ENCODE measurements at places on chromosomes 2 and 18.

- no peak for DNase-seq
Observed at GRCh38 chr2:236670235-236670620, 100.6 kb downstream of the ACKR3 start.

GRCh38 chr2:96869281-96869821 is 529 bp downstream of the SEMA4C start:
- no peak for DNase-seq

DNA sequence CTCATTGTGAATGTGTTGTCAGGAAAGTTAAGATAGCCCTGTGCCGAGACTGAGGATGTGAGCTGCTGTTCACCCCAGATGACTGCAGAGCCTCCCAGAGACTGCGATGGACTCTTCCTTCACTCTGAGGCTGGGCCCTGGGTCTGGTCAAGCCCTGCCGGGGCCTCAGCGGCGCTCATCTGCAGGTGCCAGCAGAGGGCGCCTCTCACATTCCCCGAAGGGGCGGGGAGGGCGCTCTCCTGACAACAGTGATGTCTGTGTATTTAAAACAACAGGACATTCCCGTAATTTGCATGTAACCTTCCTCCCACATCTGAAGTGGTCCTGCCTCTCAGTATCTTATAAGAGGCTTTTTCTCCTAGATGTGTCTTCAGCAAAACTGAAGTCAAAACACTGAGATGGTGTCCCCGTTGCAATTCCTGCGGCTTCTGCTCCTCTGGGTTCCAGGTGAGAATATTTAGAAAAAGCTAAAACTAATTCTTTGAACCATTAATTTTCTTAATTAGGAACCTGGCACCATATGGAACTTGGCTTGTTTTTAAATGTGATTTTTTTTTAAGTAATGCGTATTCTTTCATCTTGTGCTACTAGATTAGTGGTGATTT is 1377.9 kb downstream of the RPIA start:
- no peak for DNase-seq

DNA sequence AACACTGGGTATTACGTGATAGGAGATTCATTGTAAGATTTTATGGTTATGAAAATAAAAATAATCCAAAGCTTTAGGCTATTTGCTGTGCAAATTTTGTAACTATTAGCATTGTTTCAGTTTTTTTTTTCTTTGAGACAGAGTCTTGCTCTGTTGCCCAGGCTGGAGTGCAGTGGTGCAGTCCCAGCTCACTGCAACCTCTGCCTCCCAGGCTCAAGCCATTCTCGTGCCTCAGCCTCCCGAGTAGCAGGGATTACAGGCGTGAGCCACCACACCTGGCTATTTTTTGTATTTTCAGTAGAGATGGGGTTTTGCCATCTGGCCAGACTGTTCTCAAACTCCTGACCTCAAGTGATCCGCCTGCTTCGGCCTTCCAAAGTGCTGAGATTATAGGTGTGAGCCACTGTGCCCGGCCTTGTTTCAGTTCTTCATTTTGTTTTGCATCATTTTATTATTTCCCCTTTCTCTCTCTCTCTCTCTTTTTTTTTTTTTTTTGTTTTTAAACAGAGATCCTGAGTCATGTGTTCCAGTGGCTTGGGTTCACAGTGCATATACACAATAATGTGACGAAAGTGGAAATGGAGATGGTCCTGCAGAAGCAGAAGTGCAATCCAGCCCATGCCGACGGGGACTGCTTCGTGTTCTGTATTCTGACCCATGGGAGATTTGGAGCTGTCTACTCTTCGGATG is 25.8 kb downstream of the CASP10 start:
- no peak for DNase-seq

DNA sequence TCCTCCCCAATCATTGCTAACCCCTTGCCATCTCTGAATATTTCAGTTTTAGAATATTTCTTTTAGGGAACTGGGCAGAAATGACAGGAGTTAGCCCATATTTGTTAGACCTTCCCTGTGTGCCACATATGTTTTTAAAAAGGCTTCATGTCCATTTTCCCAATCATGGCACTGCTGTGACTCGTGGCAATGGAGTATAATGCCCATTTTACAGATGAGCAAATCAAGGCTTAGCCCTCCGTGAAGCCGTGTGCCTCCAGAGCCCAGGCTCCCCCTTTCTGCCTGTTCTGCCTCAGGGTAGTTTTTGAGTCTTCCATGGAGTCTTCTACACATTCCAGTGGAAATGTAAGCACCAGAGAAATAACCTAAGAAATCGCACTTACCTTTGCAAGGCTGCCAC is 130.1 kb downstream of the KCTD1 start:
- DNase-seq = no peak

DNA sequence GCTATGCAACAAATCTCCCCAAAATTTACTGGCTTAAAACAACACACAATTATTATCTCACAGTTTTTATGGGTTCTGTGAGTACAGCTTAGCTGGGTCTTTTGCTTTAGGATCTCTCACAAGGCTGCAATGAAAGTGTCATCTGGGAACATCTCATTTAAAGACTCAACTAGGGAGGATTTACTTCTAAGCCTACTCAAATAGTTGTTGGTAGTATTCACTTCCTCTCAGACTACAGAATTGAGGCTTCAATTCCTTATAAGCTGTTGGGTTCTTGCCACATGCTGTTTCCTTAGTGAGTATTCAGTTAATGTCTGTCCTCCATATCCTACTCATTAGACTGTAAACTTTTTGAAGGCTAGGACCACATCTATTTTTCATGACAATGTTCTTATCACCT is 72.3 kb downstream of the MDH1 start:
- DNase-seq = no peak

DNA sequence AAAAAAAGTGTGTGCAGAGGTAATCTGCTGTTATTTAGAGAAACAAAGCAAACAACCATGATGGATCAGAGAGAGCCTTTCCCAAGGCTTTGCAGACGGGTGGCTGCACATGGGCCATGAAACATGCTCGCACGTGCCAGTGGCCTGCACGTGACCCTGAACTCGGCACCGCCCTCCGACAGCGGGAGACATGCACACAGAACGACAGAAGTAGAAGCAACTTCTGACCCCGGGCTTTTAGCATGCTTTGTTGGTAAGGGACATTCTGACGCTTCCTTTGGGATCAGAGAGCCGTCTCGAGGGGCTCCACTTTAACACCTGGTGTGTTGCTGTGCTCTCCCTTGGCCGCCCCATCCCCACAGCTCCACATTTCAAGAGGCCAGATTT is 112.5 kb downstream of the KCNF1 start:
- DNase-seq = no peak

DNA sequence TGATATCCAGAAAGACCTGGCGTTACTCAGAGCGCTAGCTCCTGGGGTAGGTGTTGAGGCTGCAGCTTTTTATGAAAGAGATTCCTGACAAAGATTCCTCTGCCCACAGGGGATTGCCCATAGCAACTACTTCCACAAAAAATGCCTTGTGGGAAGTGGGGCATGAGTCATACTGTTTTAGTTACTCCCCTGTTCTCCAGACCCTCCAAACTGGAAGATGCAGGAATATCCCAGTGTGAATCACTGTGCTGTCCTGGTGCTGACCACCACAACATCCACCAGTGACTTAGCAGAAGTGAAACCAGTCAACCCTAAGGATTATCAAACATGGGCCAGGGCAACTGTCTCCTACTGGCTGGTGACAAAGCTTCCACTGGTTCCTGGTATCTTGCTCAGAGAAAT is 61.8 kb downstream of the CDH2 start:
- no peak for DNase-seq

DNA sequence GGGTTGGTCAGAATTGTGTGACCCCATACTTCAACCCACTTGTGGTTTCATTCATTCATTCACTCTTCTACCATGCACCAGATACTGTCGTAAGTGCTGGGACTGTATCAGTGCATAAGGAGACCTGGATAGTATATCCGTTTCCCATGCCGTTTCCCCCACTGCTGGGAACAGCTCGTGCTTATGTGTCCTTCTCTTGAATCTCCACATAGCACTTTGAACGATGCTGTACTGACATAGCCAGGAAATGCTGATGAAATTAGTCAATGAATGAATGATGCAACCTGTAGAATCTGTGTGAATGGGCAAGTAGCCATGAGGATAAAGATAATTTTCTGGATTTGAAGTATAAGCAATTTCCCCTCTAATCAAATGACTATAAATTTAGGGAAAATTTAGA is 276.1 kb downstream of the BCL2 start:
- DNase-seq = no peak

- DNase-seq = no peak
Observed at GRCh38 chr2:212897296-212897695, 254.1 kb downstream of the IKZF2 start.

DNA sequence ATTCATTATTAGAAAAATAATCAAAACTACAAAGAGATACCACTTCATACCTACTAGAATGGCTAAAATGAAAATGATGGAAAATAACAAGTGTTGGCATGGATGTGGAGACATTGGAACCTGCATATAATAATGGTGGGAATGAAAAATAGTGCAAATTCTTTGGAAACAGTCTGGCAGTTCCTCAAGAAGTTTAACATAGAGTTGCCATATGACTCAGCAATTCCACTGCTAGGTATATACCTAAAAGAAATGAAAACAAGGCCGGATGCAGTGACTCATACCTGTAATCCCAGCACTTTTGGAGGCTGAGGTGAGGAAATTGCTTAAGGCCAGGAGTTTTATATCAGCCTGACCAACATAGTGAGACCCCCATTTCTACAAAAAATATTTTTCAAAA is 41.6 kb upstream of the ACYP2 start:
- DNase-seq = no peak

GRCh38 chr2:241862775-241863535 is 4.3 kb upstream of the PDCD1 start:
- DNase-seq = no peak

DNA sequence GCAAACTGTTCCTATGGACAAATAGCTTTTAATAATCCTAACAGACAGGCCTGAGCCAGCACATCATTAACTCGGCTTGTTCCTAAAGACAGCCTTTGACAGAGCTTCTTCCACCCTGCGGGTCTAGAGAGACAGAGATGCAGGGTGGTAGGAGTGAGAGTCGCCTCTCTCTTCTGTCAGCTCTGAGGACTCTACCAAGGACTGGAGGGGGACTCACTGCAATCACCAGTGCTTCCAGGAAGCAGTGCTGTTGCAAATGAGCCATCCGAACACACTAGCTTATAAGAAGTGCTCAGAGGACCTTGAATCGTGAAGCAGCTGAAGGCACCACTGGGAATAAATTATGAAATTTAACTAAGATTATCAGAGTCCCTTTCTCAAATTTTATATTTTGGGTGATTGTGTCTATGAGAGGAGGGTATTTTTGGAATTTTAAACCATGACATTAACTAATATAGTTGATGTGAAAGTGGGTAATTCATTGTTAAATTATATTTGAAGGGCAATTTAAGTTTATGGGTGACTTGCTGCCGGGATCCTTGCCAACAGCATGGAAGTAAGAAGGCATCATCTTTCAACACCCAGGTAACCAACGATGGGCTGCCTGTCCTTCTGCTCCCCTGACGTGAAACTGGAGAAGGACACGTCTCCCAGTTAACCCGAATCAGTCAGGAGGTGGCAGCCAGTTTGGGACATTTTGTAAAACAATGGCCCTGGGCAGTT is 43.6 kb upstream of the PXDN start:
- DNase-seq = no peak

- DNase-seq = no peak
Observed at GRCh38 chr2:224023188-224023587, 15.9 kb downstream of the SERPINE2 start.
